ENCODE measurements at places on chromosomes 11 and 22.

DNA sequence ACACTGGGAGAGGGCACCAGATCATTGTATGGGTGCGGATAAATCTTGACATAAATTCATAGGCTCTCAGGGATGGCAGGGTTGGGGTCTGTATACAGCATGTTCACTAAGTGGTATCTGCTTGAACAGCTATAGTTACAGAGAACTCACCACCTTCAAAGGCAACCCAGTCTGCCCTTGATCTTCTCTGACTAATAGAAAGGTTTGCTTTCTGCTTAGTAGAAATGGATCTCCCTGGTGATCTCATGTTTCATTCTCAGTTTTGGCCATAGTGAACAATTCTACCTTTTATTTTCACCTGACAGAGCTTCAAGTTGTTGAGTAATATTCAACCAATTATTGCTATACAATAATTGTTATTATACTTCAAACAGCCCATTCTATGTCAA lies 32.4 kb downstream of the CNTF start:
- peaks cover 15% of the 10 kb centered on the region for H3K27me3 ChIP-seq
- DNase-seq: no peak
- H3K36me3 ChIP-seq: no peaks in the 10 kb centered on the region
- H3K4me3 ChIP-seq: no peak overlapping the region

GRCh38 chr22:32557444-32557843 lies 82.8 kb downstream of the FBXO7 start:
- H3K36me3 ChIP-seq: no peaks in the 10 kb centered on the region
- no peak overlapping the region for H3K4me3 ChIP-seq
- H3K27ac ChIP-seq: no peak overlapping the region
- no peak for DNase-seq
- H3K4me1 ChIP-seq: peaks cover 31% of the 10 kb centered on the region

DNA sequence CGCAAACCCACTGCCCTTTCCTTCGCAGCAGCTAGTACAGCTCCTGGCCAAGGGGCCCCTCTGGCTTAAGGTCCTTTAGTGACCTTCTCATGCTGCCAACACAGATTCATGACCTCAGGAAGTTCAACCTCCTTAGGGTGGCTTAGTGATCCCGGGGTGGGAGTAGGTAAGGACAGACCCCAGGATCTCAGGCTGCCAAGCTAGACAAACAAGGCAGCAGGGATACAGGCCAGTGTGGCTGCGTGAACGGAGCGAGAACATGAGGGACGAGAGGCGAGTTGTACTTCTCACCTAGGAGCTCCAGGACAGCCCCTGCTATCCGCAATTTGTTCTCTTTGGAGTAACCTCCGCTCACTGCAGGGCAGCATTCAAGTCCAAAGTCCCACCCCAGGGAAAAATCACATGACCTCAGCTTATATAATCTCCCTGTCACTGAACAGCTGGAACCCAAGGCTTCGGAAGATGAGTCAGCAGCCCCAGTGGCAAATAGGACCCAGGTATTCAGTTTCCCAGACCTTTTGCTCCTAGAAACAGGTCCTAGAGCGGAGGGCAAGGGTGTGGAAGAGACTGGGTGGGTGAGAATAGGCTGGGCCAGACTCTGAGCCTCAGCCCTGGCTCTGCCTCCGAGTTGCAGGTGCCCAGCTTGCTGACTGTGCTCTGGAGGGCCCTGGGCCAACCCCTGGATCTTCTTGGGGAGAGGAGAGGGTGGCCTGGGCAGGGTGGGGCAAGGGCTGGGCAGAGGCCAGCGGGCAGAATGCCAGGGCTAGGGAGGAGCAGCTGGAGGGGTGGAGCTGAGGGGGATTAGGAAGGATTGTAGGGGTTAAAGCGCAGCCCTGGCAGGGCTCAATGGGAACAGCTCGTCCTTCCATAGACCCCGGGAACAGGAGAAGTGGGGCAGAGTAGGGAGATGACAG lies 13.1 kb downstream of the USP2 start:
- DNase-seq: no peak
- no peaks in the 10 kb centered on the region for H3K27me3 ChIP-seq
- H3K4me1 ChIP-seq: peaks cover 70% of the 10 kb centered on the region
- no peaks in the 10 kb centered on the region for H3K36me3 ChIP-seq

GRCh38 chr22:26055693-26056092 lies 113.6 kb upstream of the SEZ6L start:
- H3K27ac ChIP-seq: no peak overlapping the region
- no peaks in the 10 kb centered on the region for H3K36me3 ChIP-seq
- DNase-seq: no peak
- peaks cover 59% of the 10 kb centered on the region for H3K27me3 ChIP-seq

DNA sequence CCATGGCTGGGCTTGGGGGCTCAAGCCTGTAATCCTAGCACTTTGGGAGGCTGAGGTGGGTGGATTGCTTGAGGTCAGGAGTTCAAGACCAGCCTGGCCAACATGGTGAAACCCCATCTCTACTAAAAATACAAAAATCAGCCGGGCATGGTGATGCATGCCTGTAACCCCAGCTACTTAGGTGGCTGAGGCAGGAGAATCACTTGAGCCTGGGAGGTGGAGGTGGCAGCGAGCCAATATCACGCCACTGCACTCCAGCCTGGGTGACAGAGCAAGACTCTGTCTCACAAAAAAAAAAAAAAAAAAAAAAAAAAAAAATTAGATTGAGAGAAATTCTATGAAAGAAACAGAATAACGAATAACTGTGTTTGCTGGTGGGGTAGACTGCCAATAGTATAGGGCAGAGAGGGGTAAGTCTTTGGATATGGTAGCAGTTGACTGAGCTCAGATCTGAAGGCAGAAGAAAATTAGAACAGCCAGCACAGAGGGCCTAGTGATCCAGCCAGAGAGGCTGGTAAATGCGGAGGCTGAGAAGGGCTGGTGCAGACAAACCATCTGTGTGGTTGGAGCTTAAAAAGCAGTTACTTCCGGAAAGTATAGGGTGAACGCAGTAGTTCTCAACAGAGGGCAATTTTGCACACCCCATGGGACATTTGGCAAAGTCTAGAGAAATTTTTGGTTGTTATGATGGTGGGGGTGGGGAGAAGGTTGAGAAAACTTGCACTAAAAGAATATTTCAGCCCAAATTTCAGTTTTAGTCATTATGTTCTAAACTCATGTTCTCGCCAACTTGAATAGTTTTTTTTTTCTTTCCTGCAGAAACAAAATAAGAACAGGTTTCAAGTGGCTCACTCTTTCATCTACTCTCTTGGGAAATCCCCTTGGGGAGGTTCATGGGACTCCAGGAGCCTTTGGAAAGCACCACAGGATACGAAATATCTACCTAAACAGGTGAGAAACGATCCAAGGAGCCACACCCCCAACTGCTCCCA lies 1.6 kb upstream of the HORMAD2 start:
- peak overlapping the region; percentile 41 for H3K4me3 ChIP-seq
- peaks cover 22% of the 10 kb centered on the region for H3K4me1 ChIP-seq
- DNase-seq: no peak
- H3K27ac ChIP-seq: peak overlapping the region; percentile 74

- DNase-seq: no peak
- peaks cover 11% of the 10 kb centered on the region for H3K36me3 ChIP-seq
- H3K4me1 ChIP-seq: peaks cover 35% of the 10 kb centered on the region
- no peaks in the 10 kb centered on the region for H3K27me3 ChIP-seq
Observed at GRCh38 chr11:65277631-65278277, 16.0 kb downstream of the POLA2 start.

- no peaks in the 10 kb centered on the region for H3K27me3 ChIP-seq
- peak overlapping the region; percentile 95 for H3K4me3 ChIP-seq
- peak overlapping the region; percentile 48 for H3K27ac ChIP-seq
- peaks cover 35% of the 10 kb centered on the region for H3K36me3 ChIP-seq
Observed at GRCh38 chr11:62724171-62724570, 3.1 kb downstream of the HNRNPUL2 start.

DNA sequence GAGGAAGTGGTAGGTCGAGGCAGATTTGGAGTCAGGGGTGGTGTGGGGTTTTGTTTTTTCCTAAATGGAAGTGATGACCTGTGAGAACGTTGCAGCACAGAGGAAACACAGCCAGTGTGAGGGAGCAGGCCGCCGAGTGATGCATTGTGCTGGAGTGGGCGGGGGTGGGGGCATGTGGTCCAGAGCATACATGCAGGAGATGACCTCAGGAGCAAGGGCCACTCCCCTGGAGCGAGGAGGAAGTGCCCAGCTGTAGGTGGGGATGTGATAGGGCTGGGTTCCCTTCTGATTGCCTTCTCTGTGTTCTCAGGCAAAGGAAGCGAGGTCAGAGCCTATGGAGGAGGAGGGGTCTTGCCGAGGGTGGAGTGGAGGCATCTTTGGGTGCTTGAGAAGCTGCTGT lies 81.4 kb downstream of the PPP6R3 start:
- no peak for DNase-seq
- peaks cover 35% of the 10 kb centered on the region for H3K4me1 ChIP-seq
- no peaks in the 10 kb centered on the region for H3K27me3 ChIP-seq
- no peak overlapping the region for H3K4me3 ChIP-seq
- peaks cover 42% of the 10 kb centered on the region for H3K36me3 ChIP-seq
- peak overlapping the region; percentile 8 for H3K27ac ChIP-seq

GRCh38 chr22:43501878-43502277 lies 90.1 kb downstream of the MPPED1 start:
- H3K4me3 ChIP-seq: no peak overlapping the region
- no peak overlapping the region for H3K27ac ChIP-seq
- peaks cover 2% of the 10 kb centered on the region for H3K27me3 ChIP-seq
- DNase-seq: no peak
- no peaks in the 10 kb centered on the region for H3K36me3 ChIP-seq

- peak overlapping the region; percentile 60 for H3K4me3 ChIP-seq
- DNase-seq: no peak
- peaks cover 23% of the 10 kb centered on the region for H3K4me1 ChIP-seq
- H3K36me3 ChIP-seq: no peaks in the 10 kb centered on the region
- peak overlapping the region; percentile 74 for H3K27ac ChIP-seq
- peaks cover 10% of the 10 kb centered on the region for H3K27me3 ChIP-seq
Observed at GRCh38 chr11:66956689-66957290, 1.4 kb downstream of the PC start.

GRCh38 chr11:4465407-4465806 lies 16.3 kb downstream of the OR52K2 start:
- no peak for DNase-seq
- H3K4me3 ChIP-seq: no peak overlapping the region
- H3K27ac ChIP-seq: no peak overlapping the region
- H3K36me3 ChIP-seq: peaks cover 3% of the 10 kb centered on the region
- H3K27me3 ChIP-seq: peaks cover 4% of the 10 kb centered on the region

DNA sequence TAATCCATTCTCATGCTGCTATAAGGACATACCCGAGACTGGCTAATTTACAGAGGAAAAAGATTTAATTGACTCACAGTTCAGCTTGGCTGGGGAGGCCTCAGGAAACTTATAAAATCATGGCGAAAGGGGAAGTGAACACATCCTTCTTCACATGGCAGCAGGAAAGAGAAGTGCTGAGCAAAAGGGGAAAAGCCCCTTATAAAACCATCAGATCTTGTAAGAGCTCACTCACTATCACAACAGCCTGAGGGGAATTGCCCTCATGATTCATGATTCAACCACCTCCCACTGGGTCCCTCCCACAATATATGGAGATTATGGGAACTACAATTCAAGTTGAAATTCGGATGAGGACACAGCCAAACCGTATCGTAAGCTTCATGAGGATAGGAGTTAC lies 3.8 kb upstream of the CYB5R2 start:
- no peak for DNase-seq
- H3K36me3 ChIP-seq: no peaks in the 10 kb centered on the region
- peaks cover 62% of the 10 kb centered on the region for H3K4me1 ChIP-seq
- H3K27ac ChIP-seq: peak overlapping the region; percentile 83
- H3K4me3 ChIP-seq: no peak overlapping the region

GRCh38 chr11:48880021-48880441 lies 103.7 kb downstream of the TRIM51G start:
- no peak overlapping the region for H3K27ac ChIP-seq
- no peaks in the 10 kb centered on the region for H3K27me3 ChIP-seq
- no peaks in the 10 kb centered on the region for H3K36me3 ChIP-seq
- H3K4me3 ChIP-seq: no peak overlapping the region
- H3K4me1 ChIP-seq: no peaks in the 10 kb centered on the region
- no peak for DNase-seq

GRCh38 chr11:65791719-65792213 lies 4.9 kb downstream of the OVOL1 start:
- H3K27ac ChIP-seq: no peak overlapping the region
- no peak overlapping the region for H3K4me3 ChIP-seq
- no peaks in the 10 kb centered on the region for H3K36me3 ChIP-seq
- DNase-seq: no peak
- H3K27me3 ChIP-seq: peaks cover 33% of the 10 kb centered on the region

DNA sequence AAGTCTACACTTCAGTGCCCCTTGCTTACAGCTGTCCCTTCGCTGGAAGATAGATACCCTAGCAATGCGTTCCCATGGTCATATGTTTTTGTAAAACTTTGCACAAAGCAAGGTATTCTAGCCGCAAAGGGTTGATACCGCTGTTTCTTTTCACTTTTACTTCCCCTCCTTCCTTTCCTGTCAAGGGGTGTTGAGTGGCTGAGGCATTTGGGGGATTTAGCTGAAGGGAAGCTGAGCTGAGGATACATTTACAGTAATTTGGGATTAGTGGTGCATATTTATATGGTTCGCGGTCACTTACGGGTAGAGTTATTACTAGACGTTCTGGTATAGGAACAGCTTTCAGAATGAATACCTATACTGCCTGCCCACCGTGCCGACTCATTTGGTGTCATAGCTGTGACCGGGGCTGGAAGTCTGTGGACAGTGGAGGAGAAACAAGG lies 86.9 kb upstream of the WNT11 start:
- H3K27ac ChIP-seq: peak overlapping the region; percentile 5
- no peaks in the 10 kb centered on the region for H3K27me3 ChIP-seq
- DNase-seq: no peak
- no peaks in the 10 kb centered on the region for H3K36me3 ChIP-seq

DNA sequence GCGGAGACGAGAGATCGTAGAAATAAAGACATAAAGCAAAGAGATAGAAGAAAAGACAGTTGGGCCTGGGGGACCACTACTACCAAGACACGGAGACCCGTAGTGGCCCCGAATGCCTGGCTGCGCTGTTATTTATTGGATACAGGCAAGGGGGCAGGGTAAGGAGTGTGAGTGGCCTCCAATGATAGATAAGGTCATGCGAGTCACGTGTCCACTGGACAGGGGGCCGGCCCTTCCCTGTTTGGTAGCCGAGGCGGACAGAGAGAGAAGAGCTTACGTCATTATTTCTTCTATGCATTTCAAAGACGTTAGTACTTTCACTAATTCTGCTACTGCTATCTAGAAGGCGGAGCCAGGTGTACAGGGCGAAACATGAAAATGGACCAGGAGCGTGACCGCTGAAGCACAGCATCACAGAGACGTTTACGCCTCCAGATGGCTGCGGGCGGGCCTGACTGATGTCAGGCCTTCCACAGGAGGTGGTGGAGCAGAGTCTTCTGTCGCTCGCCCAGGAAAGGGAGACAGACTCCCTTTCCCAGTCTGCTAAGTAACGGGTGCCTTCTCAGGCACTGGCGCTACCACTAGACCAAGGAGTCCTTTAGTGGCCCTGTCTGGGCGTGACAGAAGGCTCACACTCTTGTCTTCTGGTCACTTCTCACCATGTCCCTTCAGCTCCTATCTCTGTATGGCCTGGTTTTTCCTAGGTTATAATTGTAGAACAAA lies 24.8 kb downstream of the PPP6R2 start:
- no peak overlapping the region for H3K27ac ChIP-seq
- peaks cover 8% of the 10 kb centered on the region for H3K4me1 ChIP-seq
- no peak overlapping the region for H3K4me3 ChIP-seq
- peaks cover 25% of the 10 kb centered on the region for H3K36me3 ChIP-seq
- no peaks in the 10 kb centered on the region for H3K27me3 ChIP-seq
- no peak for DNase-seq

Data from mesothelial cell of epicardium (in vitro differentiated cells).